ENCODE measurements at places on chromosomes 4 and X.
A peak's percentile ranks its signal among the peaks of the same experiment; 100 is the strongest.

- DNase-seq = no peak
These were observed 587.7 kb downstream of the GLUD2 start for GRCh38 chrX:121635141-121635540.

- no peak for DNase-seq
These were observed 673.2 kb upstream of the MAGEB2 start for GRCh38 chrX:29542152-29542551.

DNA sequence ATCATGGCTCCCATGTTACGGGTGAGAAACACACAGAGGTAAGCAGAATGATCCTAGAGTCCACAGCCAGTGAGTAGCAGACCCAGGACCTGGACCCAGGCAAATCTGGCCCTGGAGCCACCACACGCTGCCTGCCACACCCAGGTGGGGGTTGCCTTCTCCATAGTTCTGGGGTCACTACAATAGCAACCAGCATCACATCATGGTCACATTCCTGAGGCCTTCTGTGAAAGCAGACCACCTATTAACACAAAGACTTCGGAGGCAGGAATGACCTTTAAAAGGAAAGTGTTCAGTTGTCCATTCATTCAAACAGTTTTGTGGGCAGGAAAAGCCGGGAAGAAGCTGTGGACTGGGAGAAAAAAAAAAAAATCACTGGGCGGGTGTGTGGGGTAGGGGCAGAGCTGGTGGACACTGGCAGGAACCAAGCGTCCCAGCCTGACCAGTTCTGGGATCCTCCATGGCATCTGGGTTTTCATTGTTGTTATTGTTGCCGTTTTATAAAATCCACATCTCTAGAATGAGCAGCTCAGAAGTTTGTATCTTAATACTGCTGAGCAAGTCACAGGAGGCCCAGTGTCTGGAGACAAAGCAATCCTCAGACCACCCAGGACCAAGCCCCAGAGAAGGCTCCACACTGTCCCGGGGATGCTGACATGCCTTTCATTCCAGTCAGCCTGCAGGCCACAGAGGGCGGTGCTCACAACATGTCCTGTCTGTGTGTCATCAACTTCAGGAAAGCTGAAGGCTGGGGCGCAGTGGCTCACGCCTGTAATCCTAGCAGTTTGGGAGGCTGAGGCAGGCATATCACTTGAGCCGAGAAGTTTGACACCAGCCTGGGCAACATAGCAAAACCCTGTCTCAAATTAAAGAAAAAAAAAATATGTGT lies 67.0 kb downstream of the SEL1L3 start:
- DNase-seq = no peak

GRCh38 chr4:181176306-181176705 lies 1066.9 kb upstream of the TENM3 start:
- no peak for DNase-seq

- DNase-seq = no peak
These were observed 11.2 kb downstream of the ARX start for GRCh38 chrX:25004485-25005032.

- DNase-seq = no peak
These were observed 21.7 kb upstream of the CD40LG start for GRCh38 chrX:136626237-136626636.

- no peak for DNase-seq
These were observed 2.7 kb downstream of the NALF2 start for GRCh38 chrX:69506617-69507499.

GRCh38 chrX:78747971-78748370 lies 451 bp downstream of the LPAR4 start:
- no peak for DNase-seq

- DNase-seq = no peak
These were observed 202.4 kb downstream of the RTL9 start for GRCh38 chrX:110561034-110561433.

DNA sequence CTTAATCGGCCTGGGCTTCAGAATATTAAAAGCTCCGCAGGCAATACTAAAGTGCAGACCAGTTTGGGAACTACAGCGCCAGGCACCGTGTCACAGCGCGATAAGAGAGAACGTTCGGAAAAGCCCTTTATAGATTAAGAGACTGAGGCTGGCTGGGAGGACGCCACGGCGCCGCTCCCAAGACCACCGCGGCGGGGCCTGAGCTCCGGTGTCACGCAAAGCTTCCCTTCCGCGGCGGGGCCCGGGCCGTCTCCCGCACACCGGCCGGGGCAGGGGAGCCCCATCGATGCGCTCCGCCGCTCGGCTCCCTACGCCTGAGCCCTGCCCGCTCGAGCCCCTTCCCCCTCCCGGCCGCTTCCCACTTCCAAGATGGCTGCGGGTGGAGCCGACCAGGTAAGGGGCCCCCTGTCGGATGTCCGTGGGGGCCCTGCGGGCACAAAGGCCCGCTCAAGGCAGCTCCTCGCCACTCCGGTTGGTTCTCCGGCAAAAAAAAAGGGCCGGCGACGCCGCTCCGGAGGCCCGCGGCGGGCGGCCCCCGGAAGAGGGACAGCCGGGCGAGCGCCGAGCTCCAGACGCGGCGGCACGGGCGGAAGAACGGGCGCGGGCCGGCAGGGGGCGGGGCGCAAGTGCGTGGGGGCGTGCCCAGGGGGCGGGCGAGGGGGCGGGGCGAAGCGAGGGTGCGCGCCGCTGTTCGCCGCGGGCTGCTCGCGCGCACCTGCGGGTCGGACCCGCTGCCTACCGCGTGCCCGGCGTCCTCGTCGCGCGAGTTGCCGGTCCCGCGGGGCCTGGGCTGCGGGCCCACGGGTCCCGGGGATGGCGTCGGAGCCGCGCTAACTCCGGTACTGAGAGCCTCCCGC lies at the start of gene TBC1D14:
Gene TBC1D14, plus strand, starts transcription at position 714 of the 857 bp plus-strand sequence. CDS start 13,564 bp downstream, outside the sequence.
- DNase-seq = peak; percentile 37

GRCh38 chr4:34365946-34366345 lies 1878.4 kb downstream of the ARAP2 start:
- no peak for DNase-seq

DNA sequence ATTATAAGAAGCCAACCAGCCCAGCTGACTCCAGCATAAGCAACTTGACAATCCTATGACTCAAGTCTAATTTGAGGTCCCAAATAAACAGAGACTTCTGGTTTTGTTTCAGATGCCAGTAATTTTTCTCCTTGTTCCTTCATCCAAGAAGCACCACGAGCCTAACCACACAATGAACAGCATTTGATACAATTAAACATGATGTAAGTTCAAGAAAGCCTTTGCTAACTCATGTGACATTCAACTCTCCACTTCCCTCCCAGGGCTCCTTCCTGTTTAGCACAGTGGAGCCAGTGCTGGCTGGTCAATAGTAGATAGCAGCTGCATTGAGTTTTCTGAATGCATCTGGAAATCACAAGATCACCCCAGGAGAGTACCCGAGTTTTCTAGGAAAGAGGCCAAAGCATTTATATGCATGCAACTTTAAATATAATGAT lies 206.3 kb downstream of the ARHGAP24 start:
- DNase-seq = no peak

- DNase-seq = no peak
These were observed 299.5 kb downstream of the ARHGAP24 start for GRCh38 chr4:85774489-85774888.

DNA sequence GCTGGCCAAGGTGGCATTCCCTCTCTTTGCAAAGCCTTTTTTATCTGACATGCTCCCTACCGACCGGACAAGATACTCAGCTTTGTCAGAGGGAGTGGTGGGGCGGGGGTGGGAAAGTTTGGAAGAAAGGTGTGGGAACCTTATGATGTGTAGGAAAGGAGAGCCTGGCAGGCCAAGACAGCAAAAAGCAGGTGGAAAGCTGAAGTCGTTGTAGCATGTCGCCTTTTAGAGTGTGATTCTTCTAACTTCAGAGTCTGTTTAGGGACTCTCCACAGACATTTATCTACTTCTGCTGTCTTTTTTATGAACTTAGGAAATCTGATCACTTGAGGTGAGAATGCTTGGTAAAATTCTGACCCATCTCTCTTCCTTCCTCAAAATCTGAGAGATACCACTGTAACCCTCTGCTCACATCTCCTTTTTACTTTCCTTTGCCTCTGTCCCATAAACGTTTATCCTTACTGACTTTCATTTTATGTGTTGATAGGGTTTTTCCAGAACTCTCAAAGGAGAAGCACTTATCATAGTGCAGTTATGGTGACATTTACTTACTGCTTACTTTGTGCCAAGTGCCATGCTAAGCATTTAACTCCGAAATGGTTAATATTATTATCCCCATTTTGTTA lies 8.2 kb upstream of the RUFY3 start:
- DNase-seq = no peak

DNA sequence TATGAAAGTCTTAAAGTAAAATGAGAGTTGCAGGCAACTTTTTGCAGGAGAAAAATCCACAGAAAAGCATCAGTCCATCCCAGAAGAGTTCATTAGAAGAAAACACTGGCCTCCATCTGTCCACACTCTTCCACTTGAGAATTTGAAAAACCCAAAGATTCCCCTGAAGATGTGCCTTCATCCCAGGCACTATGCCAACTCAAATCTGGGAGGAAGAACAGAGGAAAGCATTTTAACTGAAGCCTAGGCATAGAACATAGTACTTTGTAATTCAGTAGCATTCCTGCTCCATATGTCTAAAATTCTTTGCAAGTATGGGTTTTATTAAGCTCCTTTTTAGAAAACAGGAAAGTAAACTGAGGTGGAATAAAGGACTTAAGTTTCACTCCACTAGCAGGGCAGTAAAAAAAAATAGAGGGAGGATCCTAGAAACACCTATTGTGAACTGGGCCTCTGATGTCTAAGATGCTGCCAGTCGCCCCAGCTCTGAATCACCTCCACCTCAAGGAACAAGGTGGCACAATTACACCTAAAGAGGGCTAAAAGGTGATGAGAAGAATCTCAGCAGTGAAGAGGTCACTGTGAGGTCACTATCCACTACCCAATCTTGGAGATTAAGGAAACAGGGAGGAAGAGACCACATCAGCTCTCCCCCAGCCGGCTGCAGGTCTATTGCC lies 141.9 kb upstream of the FAM241A start:
- DNase-seq = no peak

GRCh38 chrX:41670112-41670511 lies 18.7 kb upstream of the GPR34 start:
- no peak for DNase-seq

GRCh38 chr4:10095296-10095991 lies 21.2 kb downstream of the WDR1 start:
- no peak for DNase-seq

DNA sequence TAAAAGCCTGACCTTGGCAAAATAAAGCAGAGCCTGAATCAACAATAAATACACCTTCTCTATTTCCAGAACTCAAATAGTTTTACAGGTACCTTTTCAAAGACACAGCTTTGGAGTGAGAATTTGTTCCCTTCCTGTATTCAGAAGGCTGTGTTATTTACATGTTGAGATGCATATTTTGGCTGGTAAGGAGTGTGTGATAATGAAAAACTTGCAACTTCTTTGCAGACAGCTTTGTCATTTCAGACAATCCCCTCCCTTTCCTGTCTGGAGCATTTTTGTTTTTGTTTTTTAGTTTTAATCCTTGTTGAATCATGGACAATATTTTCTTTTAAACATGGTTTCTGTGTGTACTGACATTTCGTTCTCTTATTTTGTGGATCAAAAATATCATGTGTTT lies 493.8 kb downstream of the FAT4 start:
- DNase-seq = no peak

DNA sequence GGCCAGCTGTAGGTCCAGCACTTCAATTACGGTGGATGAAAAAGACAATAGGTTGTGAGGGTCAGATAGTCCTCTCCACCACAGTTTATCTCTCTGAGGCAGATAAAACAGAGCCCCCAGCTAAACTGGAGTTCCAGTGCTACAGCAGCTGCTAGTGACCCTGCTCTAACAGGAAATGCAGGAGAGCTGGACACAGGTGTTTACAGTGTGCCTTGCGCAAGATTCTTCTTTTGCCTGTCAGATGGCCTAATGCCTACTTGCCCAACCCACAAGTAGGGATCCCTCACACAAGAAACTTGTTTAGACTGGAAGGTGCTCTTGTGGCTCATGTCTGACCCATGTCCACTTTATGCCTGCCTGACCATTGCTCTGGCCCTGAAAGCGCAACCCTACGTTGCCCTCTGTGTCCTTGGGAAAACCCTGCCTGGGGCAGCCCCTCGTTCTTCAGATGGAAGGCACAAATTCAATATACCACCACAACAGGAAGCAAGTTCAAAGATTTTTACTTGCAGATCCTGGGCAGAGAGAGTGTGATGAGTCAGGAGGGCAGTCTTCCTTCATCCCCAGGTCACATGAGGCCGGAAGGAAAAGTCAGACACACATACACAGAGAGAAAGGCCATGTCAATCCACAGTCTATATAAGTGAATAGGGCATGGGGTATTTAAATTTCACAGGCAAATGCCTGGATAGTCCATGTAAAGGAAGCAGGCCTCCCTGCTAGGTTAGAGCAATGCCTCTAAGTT lies 105.1 kb upstream of the ADGRL3 start:
- DNase-seq = no peak

GRCh38 chr4:155535802-155536454 lies 130.7 kb upstream of the GUCY1A1 start:
- DNase-seq = no peak

GRCh38 chr4:143337600-143338287 lies 1.1 kb downstream of the GAB1 start:
- no peak for DNase-seq

GRCh38 chr4:101850698-101851097 lies 60.2 kb downstream of the BANK1 start:
- DNase-seq = no peak

DNA sequence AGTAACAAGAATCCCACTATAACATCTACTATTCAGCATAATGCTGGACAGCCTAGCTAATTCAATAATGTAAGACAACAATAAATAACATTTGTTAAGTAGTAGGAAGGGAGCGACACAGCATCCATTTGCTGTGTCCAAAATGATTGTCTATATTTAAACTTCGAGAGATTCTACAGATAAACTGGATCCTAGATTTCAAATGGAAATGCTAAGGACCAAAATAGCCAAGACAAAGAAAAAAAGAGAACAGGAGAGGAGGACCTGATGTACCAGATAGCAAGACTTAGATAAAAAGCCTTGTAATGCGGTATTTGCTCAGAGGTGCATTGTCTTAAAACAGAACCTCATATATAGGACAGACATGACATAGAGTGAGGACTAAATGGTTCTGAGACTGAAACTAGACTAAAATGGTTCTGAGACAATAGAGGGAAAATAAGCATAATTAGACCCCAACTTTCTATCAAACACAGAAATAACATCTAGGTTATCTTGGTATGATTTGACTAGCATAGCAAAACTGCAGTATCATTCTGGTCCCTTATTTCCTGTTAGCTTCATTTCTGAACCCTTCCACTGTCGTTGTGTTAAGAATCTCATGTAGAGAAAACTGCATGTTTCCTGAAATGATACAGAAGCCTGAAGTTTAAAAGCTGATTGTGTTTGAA lies 3.8 kb downstream of the HPGDS start:
- no peak for DNase-seq

- no peak for DNase-seq
These were observed 105.9 kb upstream of the DIAPH2 start for GRCh38 chrX:96578781-96579180.

GRCh38 chrX:46627062-46627461 lies 53.5 kb downstream of the CHST7 start:
- DNase-seq = no peak

DNA sequence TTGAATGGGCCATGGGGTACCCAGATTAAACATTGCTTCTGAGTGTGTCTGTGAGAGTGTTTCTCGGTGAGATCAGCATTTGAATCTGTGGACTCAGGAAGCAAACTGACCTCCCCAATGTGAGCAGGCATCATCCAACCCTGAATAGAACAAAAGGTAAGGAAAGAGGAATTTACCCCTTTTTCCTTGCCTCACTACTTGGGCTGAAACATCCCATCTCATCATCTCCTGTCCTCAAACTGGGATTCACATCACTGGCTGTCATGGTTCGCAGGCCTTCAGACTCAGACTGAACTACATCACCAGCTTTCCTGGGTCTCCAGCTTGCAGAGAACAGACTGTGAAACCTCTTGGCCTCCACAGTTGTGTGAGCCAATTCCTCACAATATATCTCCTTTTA lies 47.1 kb downstream of the TEC start:
- no peak for DNase-seq

All from NCI-H2081 treated with DMSO at 0.1 percent for 48 hours (cell line).